ENCODE measurements at places on chromosomes 12 and 14.

DNA sequence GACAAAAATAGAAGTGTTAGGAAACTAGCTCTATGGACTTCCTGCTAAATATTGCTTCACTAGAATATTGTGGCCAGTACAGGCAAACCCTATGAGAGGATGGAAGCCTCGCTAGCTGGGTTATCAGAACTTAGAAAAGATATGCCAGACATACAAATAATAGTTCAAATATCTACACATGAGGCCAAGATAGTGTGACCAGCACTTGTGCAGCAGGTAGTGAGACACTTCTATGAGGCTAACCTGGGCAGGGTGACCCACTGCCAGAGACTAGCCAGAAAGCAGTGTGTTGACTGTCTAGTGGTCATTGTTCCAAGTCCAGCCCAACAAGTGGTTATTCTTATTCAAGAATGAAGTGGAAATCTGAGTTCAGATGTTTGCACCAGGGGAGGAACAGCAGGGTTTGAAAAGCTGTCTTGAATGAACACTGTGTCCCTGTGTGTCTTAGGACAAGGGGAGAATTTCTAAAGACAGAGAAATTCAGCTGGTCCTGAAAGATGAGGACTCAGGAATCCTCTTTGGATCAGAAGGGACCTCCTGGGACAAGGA lies 16.3 kb downstream of the TSPAN8 start:
- DNase-seq: no peak

DNA sequence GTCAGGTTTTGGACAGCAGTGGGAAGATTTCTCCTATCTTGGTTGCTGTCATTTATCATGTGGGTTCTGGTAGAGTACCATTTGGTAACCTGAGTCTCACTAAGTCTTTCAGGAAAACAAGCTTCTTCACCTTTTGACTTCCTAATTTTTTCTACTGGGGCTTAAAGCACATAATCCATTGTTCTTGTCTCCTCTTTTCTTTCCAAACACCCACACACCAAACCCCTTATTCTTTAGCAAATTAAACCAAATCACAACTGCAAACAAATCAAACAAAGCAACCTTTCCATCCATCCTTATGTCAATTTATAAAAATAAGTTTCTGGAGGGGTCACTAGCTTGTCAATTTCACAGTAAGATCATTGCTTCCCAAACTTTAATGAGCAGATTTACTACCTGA lies 84.1 kb downstream of the ATP23 start:
- no peak for DNase-seq

GRCh38 chr12:22874151-22874550 lies 249.2 kb downstream of the ETNK1 start:
- no peak for DNase-seq

DNA sequence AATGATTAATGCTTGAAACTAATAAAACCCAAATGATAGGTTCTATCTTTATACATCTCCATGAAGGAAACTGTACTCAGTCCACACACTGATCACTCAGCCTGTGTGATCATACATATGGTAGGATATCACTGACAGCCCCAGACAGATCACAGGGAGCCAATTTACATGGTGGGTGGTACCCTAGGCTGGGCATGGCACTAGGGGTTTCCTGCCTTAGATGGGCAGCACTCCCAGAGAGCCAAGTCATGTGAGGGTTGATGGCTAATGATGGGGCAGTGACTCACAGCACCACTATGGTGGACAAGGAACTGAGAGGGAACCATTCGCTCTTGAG lies 89.6 kb upstream of the PTPRR start:
- DNase-seq: no peak

DNA sequence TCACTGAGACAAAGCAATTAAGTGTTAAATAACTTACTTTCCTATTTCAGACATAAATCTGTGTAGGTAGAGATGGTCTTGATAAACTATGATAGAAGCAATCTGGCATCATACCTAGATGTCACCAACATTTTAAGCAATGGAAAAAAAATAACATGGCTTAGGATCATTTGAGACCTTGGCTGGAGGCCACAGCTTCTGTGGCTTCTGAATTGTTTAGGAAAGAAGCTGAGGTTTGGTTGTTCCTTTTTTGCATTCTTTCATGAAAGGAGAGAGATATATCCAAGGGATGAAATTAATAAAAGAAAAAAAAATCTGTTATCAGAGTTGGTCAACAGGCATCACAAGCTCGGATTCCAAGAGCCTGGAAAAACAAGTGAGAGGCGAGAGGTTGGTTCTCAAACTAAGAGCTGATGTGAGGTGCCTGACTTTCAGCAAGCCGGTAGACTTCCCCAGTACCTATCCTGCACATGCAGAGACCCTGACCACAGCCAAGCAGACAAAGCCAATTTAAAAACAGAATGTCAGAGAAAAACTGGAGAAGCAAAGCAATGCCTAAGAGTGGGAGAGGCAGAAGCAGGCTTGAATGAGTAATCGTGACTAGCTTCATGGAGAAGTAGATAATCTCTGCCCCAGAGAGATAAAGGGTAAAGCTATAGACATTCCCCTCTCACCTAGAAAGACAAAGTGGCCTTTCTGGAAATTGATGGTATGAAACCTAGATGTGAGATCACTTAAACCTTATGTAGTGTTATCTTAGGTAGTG lies 43.4 kb upstream of the ST8SIA1 start:
- DNase-seq: no peak

DNA sequence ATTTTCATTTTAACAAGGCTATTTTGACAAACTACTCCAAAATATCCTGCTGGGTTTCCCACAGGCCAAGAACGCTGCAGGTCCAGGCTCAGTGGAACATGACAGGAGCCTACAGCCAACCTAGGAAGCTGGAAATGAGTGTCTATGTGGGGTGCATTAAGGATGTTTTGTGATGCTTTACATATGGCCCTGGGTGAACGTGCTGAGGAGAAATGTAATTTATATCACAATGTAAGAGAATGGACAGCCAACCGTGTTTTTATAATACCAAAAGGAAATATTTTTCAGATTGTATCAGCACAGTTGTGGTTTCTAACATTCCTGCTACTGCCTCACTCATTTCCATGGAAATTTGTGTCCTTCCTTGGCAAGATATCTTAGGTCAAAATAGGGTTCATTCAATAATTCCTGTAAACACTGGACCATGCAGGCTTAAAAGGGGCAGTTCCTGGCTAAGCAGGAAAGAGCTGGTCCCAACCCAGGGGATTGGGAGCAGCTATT lies 51.5 kb downstream of the ST8SIA1 start:
- DNase-seq: no peak

GRCh38 chr14:100851586-100851916 lies 25.6 kb downstream of the MEG3 start:
- no peak for DNase-seq

DNA sequence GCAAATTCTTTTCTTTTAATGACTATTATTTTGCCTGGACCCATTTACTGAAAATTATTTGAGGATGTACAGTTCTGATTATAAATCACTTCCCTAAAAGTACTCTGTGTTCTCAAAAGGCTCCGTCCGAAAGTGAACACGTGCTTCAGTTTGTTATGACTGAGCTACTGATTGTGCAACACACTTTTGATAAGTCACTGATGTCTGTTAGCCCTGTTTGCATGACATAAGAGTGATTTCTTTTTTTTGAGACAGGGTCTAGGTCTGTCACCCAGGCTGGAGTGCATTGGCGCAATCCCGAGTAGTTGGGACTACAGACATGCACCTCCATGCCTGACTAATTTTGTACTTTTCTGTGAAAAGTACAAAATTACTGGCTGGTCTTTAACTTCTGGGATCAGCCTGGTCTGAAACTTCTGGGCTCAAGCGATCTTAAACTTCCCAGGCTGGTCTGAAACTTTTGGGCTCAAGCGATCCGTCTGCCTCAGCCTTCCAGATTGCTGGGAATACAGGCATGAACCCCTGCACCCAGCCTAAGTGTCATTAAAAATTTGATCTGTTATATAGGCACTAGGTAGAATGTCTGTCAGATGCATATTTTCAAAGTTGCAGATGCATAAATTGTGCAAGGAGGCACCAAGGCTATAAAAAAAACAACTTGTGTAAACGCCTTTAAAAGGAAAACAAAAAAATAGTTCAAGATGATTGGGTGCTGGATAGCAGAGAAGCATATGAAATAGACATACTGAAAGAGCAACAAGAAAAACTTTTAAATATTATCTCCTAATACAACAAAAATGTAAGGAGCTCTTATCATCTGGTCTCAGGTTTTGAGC lies 111.5 kb downstream of the SRGAP1 start:
- DNase-seq: no peak

- no peak for DNase-seq
Measured at GRCh38 chr12:5985471-5985870, 40.4 kb upstream of the ANO2 start.

- no peak for DNase-seq
Measured at GRCh38 chr12:58926586-58926985, 6.3 kb upstream of the LRIG3 start.

DNA sequence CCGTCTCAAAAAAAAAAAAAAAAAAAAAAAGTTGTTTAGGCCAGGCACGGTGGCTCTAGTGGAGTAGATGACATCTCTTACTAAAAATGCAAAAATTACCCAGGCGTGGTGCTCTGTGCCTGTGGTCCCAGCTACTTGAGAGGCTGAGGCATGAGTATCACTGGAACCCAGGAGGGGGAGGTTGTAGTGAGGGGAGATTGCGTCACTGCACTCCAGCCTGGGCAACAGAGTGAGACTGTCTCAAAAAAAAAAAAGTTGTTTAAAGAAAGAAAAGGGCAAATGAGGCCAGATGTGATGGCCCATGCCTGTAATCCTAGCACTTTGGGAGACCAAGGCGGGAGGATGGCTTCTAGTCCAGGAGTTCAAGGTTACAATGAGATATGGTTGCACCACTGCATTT lies 36.6 kb upstream of the SPPL3 start:
- no peak for DNase-seq

- no peak for DNase-seq
Measured at GRCh38 chr12:24721191-24721590, 227.7 kb downstream of the BCAT1 start.

GRCh38 chr12:59086126-59086525 lies 165.8 kb upstream of the LRIG3 start:
- DNase-seq: no peak

DNA sequence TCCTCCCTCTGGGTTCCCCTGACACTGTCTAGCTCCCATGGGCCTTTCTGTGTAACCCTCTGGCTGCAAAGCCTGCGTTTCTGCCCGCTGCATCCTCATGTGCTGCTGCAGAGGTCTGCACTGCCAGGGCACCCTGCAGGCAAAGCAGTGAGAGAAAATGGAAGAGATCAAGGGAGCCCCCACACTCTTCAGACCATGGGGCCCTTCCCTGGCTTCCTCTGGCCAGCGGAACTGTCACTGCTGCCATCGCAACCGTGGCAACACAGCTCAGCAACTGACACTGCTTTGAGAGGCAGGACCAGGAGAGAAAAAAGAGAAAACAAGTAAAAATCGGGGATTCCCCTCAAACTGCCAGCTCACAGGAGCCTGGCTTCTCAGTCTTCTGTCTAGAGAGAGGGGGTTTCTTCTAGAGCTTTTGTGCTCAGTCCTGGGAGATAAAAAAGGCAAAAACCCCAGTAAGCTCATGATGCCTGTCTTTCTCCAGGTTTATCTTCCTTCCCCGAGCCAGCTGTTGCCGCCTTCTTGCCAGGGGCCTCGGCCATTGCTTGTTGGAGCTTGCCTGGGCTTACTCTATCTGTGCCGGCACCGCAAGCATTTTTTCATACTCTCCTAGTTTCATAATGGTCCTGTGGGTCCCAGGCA lies 38.9 kb downstream of the C14orf132 start:
- DNase-seq: no peak

GRCh38 chr14:84084056-84084630 lies 1445.8 kb upstream of the FLRT2 start:
- DNase-seq: no peak

GRCh38 chr12:102735104-102735503 lies 181.9 kb downstream of the PAH start:
- DNase-seq: no peak

GRCh38 chr12:51814311-51815088 lies 34.0 kb downstream of the FIGNL2 start:
- peak; percentile 78 for DNase-seq

DNA sequence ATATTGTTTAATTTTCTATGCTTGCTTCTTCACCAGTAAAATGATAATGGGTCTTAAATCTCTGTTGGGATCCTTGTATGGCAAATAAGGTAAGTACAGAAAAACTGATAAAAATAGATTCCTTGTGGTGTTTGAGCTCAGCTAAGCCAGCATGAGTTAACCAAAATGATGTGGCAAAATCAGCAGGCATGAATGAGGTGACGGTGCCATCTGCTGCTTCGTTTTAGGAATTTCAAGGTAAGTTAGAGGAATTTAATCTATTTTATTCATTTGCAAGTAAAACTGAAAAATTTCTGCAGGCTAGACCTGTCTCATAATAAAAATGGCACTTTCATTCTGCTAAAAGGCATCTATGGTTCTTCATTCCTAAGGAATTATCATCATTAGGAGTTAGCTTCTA lies 10.0 kb upstream of the CLEC7A start:
- peak; percentile 22 for DNase-seq

- no peak for DNase-seq
Measured at GRCh38 chr14:38090506-38090905, 117.2 kb upstream of the SSTR1 start.

GRCh38 chr12:12757121-12757520 lies 28.3 kb upstream of the APOLD1 start:
- no peak for DNase-seq

GRCh38 chr12:88737838-88738472 lies 157.7 kb upstream of the KITLG start:
- no peak for DNase-seq

GRCh38 chr14:79404874-79405511 lies 806.3 kb downstream of the DIO2 start:
- no peak for DNase-seq

GRCh38 chr14:105328070-105328677 lies 13.6 kb downstream of the PACS2 start:
- no peak for DNase-seq

DNA sequence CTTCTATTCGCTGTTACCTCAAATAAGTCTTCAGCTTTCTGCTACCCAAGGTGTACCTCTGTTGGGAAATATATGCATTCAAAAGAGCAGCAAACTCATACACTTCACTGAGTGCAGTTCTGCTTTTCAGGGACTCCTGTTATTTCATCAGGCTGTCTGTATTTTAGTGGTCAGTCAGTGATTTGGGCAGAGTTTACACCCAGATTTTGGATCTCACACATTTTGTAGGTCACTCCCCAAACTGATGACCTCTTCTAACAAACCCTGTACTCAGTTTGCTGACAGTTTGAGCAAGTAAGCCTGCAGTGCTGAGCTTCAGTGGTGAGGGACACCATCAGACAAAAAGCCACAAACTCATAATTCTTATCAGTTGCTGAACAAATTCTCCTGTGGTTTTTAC lies 8.2 kb upstream of the WASHC4 start:
- DNase-seq: no peak

Measured in neural crest cell (in vitro differentiated cells).